ENCODE measurements at places on chromosomes 16 and 17.

GRCh38 chr16:3118846-3119245 lies 6.5 kb downstream of the ZNF205 start:
- no peak for DNase-seq

- no peak for DNase-seq
Observed at GRCh38 chr17:44069974-44070454, 521 bp upstream of the G6PC3 start.

DNA sequence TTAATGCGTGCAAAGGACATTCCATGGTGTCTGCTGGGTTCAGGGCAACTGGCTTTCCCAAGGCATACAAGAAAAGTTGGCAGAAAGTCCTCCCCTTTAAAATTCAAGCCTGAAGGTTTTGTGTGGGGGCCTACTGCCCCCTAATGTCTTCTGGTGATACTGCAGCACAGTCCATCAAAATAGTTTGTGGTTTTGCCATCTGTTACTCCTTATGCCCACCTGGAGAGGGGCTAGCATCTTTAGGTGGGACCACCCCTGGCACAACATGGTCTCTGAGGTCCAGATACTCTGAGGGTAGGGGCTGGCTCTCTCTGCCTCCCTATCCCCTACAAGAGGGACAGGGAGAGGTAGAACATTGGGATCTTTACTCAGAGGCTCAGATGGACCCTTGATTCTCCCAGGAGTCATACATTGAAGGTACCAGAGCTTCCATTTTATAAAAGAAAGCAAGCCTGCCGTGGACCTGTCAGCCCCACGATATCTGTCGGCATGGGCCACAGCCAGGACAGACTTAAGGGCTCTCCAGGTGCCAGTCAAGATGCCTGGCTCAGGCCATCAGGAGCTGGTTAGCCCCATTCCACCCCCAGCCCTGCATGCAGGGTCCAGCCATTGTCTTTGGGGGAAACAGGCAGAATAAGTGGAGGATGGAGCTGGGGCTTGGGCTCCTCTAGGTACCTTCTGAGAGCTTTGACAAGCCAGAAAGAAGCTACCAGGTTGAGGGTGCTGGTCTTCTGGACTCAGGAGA lies 6.3 kb downstream of the ESRP2 start:
- DNase-seq = peak; percentile 70

GRCh38 chr16:13970708-13971422 lies 50.9 kb downstream of the ERCC4 start:
- DNase-seq = no peak

- no peak for DNase-seq
Observed at GRCh38 chr17:7263801-7264078, 1.5 kb upstream of the CLDN7 start.

GRCh38 chr17:42342242-42343008 lies 45.8 kb downstream of the STAT3 start:
- DNase-seq = peak; percentile 34

DNA sequence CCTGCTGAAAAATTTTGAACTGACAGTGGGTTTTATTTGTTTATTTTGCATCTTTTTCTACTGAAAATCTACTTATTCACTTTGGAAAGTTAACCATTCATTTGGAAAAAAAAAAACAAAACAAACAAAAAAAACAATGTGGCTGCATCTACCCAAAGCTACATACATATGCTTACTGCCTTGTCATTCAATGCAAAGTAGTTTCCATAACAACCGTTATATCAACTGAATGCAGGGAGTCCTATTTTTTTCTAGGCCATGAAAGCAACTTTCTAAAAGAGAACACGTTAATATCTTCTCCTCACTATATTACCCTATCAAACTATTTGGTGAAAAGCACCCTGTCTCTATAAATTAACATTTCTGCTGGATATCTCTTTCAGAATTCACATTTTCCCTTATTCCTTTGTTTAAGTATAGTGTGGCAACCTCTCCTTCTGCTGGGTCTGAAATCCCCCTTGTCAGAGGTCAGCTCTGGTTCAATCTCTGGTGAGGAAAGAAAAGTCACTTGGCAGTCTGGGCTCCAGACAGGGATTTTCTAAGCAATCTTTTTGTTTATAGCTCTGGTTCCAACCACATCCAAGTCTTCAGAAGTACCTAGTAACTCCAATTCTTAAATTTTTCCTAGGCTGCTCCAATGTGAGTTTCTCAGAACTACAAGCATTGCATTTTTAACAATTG lies 528.4 kb upstream of the TOM1L1 start:
- DNase-seq = no peak

DNA sequence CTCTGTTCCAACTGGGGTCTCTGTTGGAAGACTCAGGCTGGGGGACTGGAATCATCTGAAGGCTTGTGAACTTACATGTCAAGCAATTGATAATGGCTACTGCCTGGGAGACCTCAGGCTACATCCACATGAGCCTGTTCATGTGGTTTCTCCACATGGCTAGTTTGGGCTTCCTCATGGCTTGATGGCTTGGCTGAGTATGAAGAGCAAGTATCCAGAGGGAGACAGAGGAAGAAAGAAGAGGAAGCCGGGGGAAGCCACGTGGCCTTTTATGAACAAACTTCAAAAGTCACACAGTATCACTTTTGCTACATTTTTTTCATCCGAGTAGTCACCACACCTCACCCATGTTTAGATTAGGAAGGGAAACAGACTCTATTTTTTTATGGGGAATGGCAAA lies 158.9 kb downstream of the TRIM37 start:
- no peak for DNase-seq

DNA sequence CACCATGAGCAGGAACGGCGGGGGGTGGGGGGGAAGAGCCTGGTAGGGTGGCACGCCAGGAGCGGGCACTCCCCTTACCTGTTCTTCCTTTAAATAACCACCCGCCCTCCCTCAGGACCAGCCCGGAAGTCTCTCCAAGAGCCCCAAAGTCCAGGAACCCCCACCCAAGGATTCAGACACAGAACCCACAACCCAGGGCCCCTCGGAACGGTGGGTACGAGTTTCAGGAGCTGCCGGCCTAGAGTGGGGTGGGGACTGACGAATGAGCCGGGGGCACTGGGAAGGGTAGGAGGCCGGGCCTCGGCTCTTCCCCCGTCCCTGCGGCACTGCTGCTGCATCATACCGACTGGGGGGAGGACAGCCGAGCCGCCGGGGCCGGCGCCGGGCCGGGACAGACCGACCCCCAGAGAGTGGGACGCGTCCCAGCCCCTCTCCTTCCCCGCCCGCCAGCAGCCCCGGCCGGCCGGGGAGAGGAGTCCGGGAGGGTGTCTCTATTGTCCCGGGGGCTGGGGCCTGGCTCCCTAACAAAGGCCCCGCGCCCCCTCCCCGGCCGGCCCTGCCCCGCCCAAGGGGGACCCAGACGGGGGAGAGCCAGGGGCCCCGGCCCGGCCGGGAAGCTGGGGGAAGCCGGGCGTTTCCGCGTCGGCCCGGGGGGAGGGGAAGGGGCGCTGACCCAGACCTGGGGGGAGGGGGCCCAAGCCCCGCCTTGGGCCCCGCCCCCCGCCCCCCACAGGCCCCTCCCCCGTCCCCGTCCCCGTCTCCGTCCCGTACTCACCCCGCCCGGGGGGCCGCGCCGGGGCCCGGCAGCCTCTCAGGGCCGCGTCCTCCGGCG lies 747 bp downstream of the ATXN7L3 start:
- DNase-seq = peak; percentile 81

GRCh38 chr17:35044181-35044580 lies 19.3 kb downstream of the RFFL start:
- DNase-seq = no peak

DNA sequence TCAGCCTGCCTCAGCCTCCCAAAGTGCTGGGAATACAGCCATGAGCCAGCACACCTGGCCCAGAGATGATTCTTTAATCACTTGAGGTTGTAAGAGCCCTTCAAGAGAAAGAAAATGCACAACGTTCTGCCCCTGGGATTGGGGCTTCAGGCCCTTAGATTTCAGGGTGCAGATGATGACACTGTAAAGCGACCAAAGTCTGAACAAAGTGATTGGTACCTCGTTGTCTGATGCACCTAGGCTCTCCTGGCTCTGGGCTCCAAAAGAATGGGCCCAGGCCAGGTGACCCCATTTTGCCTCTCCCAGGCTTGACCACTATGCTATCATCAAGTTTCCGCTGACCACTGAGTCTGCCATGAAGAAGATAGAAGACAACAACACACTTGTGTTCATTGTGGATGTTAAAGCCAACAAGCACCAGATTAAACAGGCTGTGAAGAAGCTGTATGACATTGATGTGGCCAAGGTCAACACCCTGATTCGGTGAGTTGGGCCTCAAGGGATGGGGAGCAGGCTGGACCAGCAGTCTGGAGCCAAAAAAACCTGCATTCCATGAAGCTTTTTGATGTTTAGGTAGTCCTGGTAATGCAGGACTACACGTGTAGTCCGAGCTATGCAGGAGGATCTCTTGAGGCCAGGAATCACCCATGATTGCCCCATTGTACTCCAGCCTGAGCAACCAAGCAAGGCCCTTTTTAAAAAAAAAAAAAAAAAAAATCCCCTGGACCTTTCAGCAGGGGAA lies 2.8 kb downstream of the RPL23A start:
- no peak for DNase-seq

All from sigmoid colon (tissue), 7 donors.